Body of pancreas (tissue), 4 donors: ENCODE measurements at places on chromosomes 2 and 18. TPM values are rescaled to one million over a fixed set of nuclear protein-coding genes. Genes with fewer than 3 reads are reported as not detected.
A peak's percentile ranks its signal among the peaks of the same experiment; 100 is the strongest.

DNA sequence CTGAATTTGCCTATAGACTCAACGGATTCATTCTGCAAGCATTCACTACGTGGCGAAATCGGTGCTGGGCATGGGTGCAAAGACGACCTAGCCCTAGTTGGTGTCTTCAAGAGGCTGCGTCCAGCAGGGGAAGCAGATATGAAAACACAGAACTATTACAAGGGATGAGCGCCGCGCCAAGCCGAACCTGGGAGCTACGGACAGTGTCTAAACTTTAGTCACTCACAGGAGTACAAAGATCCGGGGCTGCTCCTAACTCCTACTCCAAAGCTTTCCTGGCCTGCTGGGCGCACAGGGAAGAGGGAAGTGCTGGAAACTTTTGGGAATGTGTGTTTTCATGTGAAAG is 732 bp upstream of the ANXA4 start:
- DNase-seq = peak; percentile 55
- no peaks in the 10 kb centered on the region for H3K27me3 ChIP-seq
- no peaks in the 10 kb centered on the region for H3K36me3 ChIP-seq
- peak overlapping the region; percentile 96 for H3K4me3 ChIP-seq
- peak overlapping the region; percentile 96 for H3K27ac ChIP-seq

GRCh38 chr2:123670286-123670685 is 354.8 kb upstream of the CNTNAP5 start:
- no peak overlapping the region for H3K27ac ChIP-seq
- no peak overlapping the region for H3K4me3 ChIP-seq
- DNase-seq = no peak
- no peaks in the 10 kb centered on the region for H3K4me1 ChIP-seq
- no peaks in the 10 kb centered on the region for H3K27me3 ChIP-seq

DNA sequence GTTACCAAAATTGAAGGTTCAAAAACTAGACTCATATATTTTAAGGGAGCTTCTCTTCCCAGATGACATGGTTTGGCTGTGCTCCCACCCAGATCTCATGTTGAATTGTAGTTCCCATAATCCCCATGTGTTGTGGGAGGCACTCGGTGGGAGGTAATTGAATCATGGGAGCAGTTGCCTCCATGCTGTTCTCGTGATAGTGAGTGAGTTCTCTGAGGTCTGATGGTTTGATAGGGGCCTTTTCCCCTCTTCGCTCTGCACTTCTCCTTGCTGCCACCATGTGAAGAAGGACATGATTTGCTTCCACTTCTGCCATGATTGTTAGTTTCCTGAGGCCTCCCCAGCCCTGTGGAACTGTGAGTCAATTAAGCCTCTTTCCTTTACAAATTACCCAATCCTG is 140.1 kb downstream of the MAIP1 start:
- no peak overlapping the region for H3K27ac ChIP-seq
- no peak overlapping the region for H3K4me3 ChIP-seq
- no peak for DNase-seq
- H3K4me1 ChIP-seq = no peaks in the 10 kb centered on the region
- H3K36me3 ChIP-seq = no peaks in the 10 kb centered on the region

DNA sequence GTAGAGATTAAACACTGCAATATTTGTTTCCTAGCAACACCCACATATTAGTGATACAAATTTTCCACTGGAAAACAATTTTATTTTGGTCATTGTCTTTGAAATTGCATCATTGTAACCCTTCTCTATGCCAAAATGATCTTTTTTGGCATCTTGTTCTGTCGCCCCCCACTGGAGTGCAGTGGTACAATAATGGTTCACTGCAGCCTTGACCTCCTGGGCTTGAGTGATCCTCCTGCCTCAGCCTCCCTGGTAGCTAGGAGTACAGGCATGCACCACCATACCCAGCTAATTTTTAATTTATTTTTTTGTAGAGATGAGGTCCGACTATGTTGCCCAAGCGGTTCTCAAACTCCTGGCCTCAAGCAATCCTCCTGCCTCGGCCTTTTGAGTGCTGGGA is 117.4 kb downstream of the PIK3C3 start:
- H3K36me3 ChIP-seq = no peaks in the 10 kb centered on the region
- H3K27me3 ChIP-seq = no peaks in the 10 kb centered on the region
- no peak overlapping the region for H3K27ac ChIP-seq
- no peaks in the 10 kb centered on the region for H3K4me1 ChIP-seq
- DNase-seq = no peak
- H3K4me3 ChIP-seq = no peak overlapping the region

The PRSS56 gene
- not detected for total RNA-seq

The TRIM43 gene
- total RNA-seq = not detected

The CNOT11 gene
- total RNA-seq = 34.5 TPM
